ENCODE measurements at places on chromosomes 4 and X.

DNA sequence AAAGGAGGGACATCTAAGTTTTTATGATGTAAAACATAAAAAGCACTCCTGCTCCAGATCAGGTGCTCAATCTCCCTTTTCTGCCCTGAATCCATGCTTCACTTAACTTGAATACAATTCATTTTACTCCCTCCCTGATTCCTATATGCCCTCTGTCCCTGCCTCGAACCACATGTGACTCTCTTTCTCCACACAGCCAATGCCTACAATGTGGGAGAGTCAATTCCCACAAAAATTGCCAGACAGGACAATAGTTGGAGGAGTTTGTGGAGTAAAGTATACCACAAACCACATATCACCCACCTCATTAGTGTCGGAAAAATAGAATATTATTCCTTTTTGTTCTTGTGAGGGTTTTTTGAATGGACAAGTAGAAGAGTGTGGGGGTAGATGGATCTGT lies 9.7 kb downstream of the AMMECR1 start:
- no peak for DNase-seq

DNA sequence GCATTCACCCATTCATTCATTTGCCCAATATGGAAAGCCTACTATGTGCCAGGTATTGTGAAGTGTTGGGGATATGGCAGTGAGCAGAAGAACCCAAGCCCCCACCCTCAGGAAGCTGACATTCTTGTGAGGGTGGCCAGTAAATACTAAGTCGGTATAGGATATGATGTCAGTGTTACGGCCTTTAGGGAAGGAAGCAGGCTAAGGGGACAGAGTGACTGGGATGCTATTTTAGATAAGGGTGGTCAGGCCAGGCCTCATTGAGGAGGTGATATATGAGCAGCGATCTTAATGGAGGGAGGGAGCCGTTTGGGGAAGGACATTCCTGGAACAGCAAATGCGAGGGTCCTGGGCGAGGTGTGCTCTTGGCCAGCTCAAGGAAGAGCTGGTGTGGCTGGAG lies 2.0 kb downstream of the ATP6AP1 start:
- no peak for DNase-seq

DNA sequence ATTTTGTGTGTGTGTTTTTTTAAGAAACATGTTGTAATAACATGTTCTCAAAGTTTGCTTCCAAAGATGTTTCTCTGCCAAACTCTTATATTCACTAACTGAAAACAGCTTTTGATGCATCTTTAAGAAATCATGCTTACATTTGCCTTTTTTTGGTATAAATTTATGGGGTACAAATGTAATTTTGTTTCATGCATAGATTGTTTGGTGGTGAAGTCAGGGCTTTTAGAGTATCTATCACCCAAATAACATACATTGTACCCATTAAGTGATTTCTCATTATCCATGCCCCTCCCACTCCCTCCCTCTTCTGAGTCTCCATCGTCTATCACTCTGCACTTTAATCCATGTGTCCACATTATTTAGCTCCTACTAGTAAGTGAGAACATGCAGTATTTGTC lies 30.8 kb downstream of the SPINK2 start:
- no peak for DNase-seq

DNA sequence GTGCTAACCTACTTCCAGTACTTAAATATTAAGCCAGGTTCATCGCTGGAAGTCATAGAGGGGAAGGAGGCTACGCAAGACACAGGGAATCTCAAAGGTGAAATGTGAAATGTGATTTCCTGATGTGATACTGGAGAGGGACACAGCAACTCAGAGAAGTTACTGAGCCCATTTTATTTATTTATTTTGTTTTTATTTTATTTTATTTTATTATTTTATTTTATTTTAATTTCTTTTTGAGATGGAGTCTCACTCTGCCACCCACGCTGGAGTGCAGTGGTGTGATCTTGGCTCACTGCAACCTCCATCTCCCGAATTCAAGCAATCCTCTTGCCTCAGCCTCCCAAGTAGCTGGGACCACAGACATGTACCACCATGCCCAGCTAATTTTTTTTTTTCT lies 19.7 kb downstream of the CLRN2 start:
- no peak for DNase-seq

GRCh38 chrX:49884290-49884862 lies 5.1 kb downstream of the USP27X start:
- DNase-seq, result peak; percentile 41

DNA sequence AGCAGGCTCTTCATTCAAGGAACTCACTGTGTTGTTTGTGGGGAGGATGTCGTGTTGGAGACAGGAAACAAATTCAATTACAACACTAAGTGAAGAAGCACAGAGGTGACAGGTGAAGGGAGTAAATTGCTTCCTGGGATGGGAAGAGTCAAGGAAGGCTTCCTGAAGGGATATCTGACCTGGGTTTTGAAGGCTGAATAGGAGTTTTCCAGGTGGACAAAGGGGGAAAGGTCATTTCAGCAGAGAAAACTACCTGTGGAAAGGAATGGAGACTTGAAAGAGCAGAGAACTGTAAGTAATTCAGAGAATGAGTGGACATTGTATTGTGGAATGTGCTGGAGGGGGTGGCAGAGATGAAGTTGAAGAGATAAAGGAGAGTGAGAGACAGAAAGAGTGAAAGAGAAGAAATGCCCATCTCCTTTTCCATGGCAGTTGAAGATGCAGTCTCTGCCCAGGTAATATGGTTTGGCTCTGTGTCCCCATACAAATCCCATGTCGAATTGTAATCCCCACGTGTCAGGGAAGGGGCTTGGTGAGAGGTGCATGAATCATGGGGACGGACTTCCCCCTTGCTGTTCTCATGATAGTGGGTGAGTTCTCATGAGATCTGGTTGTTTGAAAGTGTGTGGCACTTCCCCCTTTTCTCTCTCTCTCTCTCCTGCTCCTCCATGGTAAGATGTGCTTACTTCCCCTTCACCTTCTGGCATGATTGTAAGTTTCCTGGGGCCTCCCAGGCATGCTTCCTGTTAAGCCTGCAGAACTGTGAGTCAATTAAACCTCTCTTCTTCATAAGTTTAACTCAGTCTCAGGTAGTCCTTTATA lies 205.7 kb upstream of the BCOR start:
- no peak for DNase-seq
